Left ventricle myocardium inferior (tissue), 1 donor: ENCODE measurements at places on chromosomes 3 and 15.

GRCh38 chr3:138513090-138513843 lies 78.9 kb downstream of the ESYT3 start:
- no peak for DNase-seq

- DNase-seq: no peak
Measured at GRCh38 chr3:30632065-30632464, 25.7 kb downstream of the TGFBR2 start.

DNA sequence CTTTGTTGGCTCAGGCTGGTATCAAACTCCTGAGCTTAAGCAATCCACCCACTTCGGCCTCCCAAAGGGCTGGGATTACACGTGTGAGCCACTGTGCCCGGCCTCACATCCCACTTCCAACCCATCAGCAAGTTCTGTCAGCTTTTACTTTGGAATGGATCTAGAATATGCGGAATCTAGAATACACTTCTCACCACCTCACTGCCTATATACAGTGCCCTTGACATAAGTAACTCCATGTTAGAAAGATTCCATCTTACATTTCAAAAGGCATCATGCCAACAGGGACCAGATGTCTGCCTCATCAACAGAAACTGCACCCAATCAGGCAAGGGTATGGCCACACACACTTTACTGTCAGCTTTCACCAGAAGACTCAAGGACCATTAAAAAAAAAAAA lies 9.9 kb upstream of the RBSN start:
- DNase-seq: no peak

DNA sequence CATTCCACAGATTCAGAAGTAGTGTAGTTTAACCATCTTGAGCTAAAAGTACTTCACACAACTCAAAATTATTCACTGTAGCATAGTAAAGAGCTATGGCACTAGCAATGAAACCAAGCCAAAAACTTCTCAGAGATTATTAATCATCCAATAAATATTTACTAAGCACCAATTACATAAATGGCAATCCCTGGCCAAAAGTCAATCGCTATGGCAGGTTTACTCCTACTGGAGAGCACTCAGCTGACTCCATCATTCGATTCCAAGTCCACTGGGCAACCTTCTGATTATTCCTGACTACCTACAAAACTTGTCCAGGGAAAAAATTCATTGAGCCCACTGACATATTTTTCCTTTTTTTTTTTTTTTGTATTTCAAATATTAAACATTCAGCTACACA lies 23.9 kb downstream of the ATP13A3 start:
- DNase-seq: no peak

GRCh38 chr15:23072633-23073032 lies 33.3 kb upstream of the TUBGCP5 start:
- no peak for DNase-seq

DNA sequence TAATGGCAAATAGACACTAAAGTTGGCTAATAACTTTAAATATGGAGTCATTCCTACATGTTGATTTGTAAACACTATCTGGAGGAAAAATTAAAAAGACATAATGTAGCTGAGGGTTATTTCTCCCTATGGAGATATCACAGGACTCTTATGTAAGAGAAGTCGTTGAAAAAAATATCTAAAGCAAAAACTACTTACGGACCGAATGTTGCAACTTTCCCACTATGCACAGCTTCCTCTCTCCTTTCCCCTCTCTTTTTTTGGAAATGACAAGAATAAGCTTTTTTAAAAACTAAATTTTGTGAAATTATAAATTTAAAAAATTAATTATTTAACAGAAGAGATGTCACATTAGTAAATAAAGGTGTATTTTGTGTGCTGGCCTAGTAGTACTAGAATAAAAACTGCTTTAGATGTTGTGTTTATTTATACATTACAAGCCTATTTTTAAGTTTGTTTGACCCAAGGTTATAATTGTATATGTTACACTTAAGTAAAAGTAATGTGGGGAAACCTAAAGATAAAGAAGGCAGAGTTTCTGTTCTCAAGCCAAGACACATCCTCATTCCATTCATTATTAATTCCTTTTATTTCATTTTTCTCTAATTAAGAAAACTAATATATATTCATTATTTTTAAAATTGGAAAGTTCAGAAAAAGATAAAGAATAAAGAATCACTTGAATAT lies 20.7 kb upstream of the PPARG start:
- DNase-seq: no peak

DNA sequence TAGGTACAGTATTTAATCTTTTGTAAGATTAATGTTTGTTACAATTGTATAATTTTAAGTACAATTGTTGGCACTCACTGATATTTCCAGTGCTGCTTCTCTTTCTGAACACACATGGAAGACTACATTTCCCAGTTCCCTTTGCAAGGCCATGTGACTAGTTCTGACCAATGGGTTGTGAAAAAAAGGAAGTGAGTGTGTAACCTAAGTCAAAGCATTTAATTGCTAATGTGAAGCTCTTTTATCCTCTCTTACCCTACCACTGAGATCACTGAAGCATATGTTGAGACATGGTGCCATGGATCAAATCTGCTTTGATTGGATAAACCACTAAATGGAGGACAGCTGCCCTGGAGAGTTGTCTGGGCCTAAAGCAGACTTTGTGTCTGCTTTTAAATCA lies 83.9 kb upstream of the PLXND1 start:
- no peak for DNase-seq

DNA sequence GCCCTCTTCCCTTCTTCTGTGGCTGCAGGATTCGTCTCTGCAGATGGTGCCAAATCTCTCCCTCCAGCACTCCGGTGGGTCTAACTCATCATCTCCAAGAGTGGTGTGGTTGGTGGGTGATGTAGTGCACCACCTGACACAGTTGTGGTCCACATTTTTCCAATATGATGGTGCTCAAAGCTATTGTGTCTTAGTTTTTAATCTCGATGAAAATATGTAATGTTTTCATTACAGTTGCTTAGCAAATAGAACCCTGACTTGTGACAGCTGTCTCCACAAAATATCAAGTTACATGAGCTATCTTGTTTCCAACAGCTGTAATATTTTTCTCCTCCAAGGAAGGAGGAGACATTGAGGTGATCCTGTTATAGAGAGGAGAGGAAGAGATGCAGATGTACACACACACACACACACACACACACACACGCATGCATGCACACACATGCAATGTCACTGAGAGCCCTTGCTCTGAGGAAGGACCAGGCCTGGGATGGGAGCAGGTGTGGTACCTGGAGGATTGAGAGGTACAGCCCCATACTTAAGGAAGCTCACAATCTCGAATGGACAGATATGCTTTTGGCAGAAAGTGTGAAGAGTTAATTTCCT lies 15.7 kb upstream of the ESYT3 start:
- DNase-seq: no peak

DNA sequence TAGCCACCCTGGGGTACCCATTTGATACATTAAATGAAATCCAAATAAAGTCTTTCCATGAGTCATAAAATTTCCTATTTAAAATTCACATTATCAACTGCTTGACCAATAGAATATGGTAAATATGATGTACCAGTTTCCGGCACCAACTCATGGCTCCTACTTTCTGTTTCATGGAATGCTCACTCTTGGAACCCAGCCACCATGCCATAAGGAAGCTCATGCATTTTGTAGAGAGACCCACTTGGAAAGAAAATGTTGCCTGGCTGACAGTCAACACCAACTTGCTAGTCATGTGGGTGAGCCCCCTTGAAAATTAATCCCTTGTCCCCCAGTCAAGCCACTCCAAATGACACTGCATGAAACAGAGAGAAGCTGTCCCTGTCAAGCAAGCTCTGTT lies 57.2 kb downstream of the WWTR1 start:
- no peak for DNase-seq

GRCh38 chr3:147887797-147888196 lies 478.6 kb downstream of the ZIC1 start:
- DNase-seq: no peak

- no peak for DNase-seq
Measured at GRCh38 chr15:75104804-75105557, 81.6 kb downstream of the PPCDC start.

DNA sequence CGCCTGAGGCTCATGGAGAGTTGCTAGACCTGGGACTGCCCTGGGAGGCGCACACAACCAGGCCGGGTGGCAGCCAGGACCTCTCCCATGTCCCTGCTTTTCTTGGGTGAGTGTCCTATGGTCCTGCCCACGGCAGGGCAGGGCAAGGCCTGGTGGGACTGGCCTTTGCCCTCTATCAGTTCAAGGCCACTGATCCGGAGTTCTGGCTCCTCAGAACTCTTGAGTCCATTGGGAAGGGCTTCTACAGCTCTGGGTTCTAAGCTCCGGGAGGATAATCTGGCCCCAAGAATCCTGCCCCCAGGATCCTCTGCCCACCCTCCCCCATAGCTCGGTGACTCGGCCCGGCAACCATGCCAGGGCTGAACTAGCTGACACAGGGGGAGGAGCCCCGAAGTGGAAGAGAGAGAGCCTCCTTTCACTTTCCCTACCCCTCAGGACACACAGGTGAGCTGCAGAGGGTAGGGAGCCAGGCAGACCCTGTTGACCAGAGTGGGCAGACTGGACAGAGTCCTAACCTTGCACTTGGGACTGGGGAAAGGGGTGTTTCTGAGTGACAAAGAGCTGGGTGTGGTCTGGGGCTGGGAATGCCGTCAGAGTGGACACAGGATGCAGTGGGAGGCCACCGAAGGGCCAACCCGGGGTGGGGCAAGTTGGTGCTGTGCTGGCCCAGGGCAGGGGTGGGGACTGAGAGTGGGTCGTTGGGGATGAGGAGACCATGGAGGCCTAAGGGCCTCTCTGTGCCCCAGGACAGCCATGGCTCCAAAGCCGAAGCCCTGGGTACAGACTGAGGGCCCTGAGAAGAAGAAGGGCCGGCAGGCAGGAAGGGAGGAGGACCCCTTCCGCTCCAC lies 664 bp downstream of the PARP3 start:
- peak; percentile 54 for DNase-seq

DNA sequence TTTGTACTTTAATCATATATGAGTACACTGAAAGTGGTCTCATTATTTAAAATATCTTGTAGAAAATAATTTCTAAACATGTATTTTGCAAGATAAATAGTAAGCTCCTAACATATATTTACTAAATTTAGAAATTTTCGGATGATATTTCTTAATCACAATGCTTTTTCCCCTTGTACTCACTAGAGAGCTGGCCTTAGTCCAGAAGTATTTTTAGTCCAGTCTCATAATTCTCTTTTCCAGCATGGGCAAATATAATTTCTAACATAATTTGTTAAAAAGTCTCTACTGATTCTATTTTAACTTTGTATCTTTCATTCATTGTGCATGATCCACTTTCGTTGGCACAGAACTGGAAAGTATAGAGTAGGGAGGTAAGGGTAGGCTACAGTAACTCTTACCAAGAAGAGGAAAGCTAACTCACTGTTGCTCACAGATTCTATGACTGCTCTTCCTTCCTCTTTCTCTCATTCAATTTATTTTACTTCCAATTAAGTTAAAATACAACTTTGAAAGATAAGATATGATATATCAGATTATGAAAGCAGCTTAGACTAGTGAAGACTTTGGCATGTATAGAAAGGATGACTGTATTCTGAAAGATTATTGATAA lies 39.3 kb downstream of the FGF7 start:
- DNase-seq: no peak

- no peak for DNase-seq
Measured at GRCh38 chr3:187271582-187271981, 20.0 kb downstream of the MASP1 start.

DNA sequence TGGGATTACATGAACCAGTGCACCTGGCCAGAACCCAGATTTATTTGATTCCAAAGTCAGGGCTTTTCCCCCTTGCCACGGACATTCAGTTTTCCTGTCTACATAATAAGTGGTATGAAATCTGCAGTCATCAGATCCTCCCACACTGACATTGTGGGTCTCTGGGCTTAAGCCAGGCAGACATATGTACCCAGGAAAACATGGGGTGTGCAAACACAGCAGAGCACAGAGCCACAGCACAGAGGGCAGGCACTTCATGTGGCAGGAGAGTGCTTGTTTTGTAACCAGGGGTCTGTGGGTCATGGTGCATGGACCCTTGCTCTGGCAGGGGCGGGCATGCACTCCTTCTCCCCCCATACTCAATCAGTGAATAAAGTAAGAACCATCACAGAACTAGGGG lies 6.1 kb upstream of the ABTB1 start:
- no peak for DNase-seq

DNA sequence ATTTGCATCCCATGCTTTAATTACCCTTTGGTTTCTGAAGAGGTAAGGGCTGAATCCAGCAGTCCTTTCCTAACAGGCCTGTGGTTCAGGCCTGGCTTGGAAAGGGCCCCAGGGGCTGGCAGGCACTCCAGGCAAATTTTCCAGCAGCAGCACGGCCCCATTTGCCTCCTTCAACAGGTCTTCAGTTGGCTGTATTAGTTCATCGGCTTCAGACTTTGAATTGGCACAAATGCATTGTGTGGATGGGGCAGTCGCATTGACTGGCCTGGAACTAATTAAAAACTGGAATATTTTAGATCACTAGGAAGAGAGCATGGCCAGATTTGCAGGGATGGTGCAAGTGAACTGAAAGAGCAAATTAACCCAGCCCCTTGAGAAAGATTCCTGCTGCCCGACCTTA lies 207.8 kb upstream of the MCTP2 start:
- DNase-seq: no peak

DNA sequence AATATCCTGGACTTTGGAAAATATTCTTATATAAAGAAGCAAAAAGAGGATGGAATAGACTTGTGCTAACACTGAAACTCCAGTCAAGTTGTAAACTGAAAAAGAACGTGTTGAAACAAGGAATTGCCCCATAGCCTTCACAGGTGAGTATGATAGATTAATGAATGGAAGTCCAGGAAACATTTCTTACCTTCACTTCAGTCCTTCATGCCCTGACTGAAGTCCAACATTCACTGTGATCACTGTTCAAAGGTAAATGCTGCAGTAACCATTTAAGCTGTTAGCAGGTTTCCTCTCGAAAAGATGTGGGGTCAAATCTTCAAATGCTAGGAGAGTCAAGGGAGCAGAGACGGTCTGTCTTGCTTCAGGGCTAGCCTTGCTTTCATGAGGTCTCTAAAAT lies 46.1 kb downstream of the SLC30A4 start:
- DNase-seq: no peak

GRCh38 chr3:30548600-30548999 lies 57.8 kb upstream of the TGFBR2 start:
- no peak for DNase-seq

- no peak for DNase-seq
Measured at GRCh38 chr15:63371297-63371918, 10.2 kb downstream of the CA12 start.

DNA sequence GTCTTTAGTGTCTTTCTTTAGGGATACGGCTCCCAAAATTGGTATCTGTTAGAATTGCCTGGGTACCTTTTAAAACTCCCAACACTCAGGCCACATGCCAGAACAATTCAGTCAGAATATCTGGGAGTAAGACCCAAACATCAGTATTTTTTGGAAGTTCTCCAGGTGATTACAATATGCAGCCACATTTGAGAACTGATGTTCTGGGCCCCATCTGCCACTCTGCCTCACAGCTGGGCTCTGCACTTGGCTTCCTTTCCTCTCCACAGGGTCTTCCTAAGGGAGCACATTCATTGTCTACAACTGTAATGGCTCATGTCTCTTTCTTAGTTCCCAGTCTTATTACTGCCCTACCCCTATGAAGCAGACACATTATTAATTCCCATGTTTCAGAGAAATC lies 394.5 kb downstream of the MFSD1 start:
- DNase-seq: no peak
